CD4-positive, alpha-beta T cell (primary cell): ENCODE measurements at places on chromosomes 12 and 14.

DNA sequence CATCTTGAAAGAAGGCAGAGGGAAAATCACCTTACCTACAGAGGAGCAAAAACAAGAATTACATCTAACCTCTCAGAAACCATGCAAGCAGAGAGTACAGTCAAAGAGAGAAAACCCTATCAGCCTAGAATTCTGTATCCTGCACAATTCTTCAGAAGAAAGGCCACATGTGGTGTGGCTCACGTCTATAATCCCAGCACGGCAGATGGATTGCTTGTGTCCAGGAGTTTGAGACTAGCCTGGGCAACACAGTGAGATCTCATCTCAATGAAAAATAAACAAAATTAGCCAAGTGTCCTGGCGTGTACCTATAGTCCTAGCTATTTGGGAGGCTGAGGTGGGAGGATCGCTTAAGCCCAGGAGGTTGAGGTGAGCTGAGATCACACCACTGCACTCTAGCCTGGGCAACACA, 48.2 kb downstream of the ATF7 start:
- no peak for DNase-seq

GRCh38 chr12:97216848-97217247, 245.8 kb upstream of the RMST start:
- no peak for DNase-seq

- DNase-seq = no peak
Observed at GRCh38 chr14:61619494-61619893, 75.8 kb upstream of the HIF1A start.

DNA sequence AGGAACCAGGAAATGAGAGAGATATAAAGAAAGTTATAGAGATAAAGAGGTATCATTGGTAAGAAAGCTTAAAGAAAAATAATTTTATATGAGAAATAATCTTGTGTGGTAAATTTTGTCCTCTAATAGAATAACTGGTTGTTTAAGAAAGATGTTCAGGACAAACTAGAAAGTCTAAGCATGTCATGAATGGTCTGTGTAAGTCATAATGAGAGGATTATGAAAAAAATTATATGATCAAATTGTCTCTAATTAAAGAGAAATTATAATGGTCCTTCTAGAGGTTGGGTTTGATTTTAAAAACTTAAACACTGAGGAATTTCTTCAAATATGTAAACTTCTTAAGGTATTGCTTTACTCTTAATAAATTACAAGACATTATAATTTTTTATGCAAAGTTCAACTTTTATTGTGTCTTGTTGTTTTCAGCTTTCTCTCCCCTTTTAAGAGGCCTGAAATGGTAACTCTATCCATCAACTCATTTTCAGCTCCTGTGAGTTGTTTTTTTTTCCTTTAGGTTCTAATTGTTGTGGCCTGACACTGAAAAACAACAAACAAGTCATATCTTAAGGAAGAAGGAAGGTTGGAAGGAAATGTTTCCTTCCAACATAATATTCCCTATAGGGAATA, 88.2 kb upstream of the CNOT2 start:
- no peak for DNase-seq

DNA sequence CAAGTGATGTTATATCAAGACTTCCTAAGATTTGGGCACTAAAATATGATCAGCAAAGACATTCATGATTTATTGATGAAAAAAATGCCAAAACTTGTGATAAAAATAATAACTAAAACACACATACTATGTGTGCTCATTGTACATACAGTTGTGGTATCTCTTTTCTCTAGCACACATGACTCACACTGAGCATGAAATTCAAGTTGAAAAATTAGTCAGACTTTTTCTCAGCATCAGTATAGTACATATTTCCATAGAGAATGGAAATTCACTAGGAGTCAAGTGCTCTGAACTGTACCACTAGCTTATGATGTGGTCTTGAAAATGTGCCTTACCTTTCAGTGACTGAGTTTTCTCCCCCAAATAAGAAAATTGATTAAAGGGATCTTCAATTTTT, 471.8 kb upstream of the FLRT2 start:
- no peak for DNase-seq

GRCh38 chr12:12561371-12562015, 1.2 kb downstream of the DUSP16 start:
- peak; percentile 32 for DNase-seq

- no peak for DNase-seq
Observed at GRCh38 chr12:49838973-49839633, 3.8 kb downstream of the BCDIN3D start.

DNA sequence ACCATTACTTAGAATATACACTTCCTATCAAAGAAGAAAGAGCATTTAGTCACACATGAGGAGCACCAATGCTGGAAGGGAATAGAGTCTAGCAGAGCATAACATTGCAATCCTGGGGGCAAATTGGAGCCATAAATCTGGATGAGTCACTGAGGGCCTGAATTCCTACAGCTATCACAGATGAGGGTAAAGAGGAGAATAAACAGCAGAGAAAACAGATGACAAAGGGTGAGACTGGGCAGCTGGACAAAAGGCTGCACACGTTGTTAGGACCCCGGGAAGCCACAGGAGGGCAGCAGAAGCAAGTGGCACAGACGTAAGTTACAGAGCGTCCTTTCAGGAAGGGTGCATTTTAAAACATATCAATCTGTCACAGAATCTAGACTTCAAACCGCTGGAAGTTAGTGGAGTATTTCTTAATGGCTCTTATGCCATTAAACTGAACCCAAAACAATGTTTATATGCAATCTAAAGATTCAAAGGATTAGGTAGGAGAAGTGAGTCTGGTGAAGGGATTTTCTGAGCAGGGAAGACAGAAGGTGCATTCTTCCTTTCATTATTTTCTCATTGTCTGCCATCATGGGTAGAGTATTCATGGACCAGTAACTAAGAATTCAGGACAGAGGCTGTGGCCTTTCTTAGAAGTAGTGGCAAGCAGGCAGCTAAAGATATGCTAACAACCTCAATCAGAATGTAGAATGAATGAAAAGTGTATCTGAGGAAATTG, 159.8 kb upstream of the DAAM1 start:
- no peak for DNase-seq

DNA sequence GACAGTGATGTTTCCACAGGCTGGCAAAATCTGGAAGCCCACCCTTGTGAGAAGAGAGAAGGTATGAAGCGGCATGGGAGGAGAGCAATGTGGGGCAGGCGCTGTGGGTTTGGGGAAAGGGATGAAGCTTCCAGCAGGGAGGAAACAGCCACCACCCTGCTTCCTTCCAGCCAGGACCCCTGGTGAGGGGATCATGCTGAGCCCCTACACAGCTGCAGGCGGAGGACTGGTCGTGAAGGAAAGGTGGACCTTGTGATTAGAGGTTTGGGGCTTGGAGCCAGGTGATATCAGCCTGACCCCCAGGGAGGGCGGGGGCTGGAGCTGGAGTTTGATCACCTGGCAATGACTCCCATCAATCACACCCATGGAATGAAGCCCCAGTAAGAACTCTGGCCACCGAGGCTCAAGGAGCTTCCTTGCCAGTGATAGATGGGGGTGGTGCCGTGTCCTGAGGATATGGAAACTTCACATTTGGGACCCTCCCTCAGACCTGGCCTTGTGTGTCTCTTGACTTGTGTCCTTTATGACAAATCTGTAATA, 48.6 kb downstream of the RIMBP2 start:
- no peak for DNase-seq

DNA sequence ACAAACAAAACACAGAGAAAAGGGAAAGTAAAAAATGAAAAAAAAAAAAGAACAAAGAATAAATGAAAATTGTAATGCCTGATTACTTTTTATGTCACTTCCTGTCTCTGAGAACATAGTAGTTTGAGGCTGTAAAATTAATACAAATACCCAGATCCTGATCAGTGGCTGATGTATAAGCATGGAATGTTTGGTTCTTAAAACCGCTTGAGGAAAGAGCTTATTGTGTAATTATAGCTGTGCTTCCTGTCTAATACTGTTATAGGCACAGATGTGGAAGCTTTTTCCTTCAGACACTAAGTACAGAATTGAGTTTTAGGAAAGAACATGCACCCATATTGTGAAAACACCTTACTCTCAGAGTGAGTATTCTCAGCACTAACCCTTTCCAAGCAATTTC, 86.9 kb downstream of the AVPR1A start:
- DNase-seq = no peak

GRCh38 chr14:104181761-104182530, 43.6 kb downstream of the KIF26A start:
- no peak for DNase-seq

- DNase-seq = no peak
Observed at GRCh38 chr12:92466391-92467305, 236.1 kb upstream of the PLEKHG7 start.

DNA sequence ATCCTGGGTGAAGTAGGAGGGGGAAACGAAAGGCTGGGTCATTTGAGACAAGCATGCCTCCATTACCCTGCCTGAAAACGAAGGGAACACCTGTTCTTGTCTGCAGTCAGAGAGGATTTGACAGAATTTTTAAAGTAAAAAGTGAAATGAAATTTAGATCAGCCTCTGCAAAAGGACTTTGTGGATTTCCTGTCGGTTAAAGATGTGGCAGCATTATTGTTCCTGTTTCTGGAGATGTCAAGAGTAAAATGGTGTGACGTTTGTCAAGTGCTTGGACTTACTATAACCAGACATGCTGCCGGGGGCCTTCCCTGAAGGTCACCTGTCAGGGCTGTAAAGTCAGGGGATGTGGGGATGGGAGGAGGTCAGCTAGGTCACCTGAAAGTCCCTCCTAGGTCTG, 32.0 kb downstream of the NRXN3 start:
- DNase-seq = no peak

DNA sequence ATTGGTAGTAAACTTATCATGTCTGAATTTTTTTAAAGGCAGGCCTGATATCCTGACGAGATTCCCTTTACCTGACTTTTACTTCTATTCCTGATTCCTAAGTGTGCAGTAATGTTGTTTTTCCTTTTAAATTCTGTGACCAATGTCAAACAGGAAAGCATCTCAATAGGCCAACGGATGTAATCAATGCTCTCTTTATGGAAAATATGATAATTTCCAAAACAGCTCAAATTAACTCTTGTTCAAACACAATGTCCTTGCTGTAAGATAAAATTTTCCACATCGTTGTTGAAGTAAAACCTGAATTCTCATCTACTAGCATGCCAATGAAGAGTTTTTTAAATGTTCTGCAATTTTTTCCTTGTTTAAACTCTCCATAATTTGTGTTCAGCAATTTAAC, 8.0 kb upstream of the TAS2R31 start:
- no peak for DNase-seq

GRCh38 chr12:9588749-9589148, 19.0 kb downstream of the KLRB1 start:
- no peak for DNase-seq

- DNase-seq = peak; percentile 72
Observed at GRCh38 chr14:49852301-49853157, at the start of gene NEMF. Gene NEMF (minus strand): TSS chr14:49852788. CDS start chr14:49852753, 35 bp downstream.

DNA sequence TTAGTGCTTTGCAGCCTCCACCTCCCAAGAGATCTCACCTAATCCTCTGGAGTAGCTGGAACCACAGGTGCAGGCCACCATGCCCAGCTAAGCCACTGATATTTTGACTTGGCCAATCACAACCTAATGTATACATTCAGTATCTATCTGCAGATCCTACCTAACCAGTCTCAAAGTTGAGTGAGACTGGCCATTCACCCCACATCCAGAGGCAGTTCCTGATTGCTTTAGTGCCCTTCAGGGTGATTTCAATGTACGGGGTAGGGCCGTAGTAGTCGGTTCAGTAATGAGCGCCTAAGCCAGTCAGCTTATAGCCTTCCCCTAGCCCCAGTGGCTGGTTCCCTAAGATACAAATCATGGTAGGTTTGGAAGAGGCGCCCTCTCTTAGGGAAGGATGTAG, 27.4 kb upstream of the FBXO34 start:
- no peak for DNase-seq

GRCh38 chr14:49880267-49881064, 12.4 kb upstream of the ARF6 start:
- no peak for DNase-seq

GRCh38 chr14:83006121-83006670, 1472.5 kb upstream of the SEL1L start:
- DNase-seq = no peak

DNA sequence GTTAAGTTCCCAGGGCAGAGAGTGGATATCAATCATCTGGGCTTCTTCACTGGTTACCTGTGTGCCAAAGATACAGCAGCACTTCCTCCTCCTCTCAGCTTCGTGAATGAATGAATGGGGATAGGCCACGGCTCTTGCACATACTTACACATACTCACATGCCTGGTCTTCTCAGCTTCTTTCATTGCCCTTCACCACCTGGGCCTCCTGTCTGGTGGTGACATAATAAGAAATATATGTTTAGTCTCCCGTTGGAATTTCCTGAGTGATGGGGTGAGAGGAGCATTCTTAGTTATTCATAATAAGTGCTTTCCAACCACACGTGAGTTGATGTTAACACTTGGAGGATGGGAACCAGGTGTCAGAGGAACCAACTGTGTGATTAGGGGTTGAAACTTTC, 268.1 kb upstream of the RMST start:
- DNase-seq = no peak

GRCh38 chr12:5512601-5512970, 80.7 kb downstream of the NTF3 start:
- no peak for DNase-seq

- DNase-seq = no peak
Observed at GRCh38 chr14:26794731-26795130, 196.9 kb upstream of the NOVA1 start.

DNA sequence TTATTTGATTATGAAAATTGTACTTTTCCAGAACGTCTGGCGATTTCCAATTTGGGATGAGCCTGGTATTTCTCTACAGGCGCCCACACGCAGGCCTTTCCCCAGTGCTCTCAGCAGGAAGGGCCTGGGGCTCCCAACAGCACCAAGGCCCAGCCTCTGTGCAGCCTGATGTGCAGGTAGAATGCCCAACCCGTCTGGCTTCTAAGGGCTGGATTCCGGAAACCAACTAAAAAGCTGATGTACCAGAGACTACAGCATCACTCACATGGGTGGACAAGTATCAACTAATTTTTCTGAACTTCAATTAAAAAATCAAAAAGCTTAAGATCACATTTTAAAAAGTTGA, 25.8 kb downstream of the CDC42BPB start:
- no peak for DNase-seq

DNA sequence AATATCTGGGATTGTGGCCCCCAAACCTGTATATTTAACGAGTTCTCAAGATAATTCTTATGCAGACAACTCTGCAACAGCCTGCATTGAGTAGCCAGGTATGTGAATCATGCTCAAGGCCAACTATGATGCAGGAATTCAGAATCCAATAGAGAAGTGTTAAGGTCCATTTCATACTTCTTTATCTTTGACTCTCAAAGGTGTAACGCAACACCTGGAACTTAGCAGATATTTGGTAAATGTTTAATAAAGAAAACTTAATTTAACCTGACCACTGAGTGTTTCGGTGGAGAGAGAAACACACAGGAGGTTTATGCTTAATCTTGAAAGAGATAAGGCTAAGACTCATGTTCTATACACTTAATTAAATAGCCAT, 156.5 kb upstream of the PLEKHG7 start:
- no peak for DNase-seq

GRCh38 chr12:63036216-63036973, 101.4 kb upstream of the PPM1H start:
- DNase-seq = no peak

GRCh38 chr12:43836475-43836989, 651 bp downstream of the TMEM117 start:
- DNase-seq = no peak

- DNase-seq = no peak
Observed at GRCh38 chr14:79204591-79204990, 1006.7 kb downstream of the DIO2 start.

- no peak for DNase-seq
Observed at GRCh38 chr12:7486512-7486911, 17.1 kb downstream of the CD163 start.
